ENCODE measurements at places on chromosomes 4 and X. TPM values are rescaled to one million over a fixed set of nuclear protein-coding genes. Genes with fewer than 3 reads are reported as not detected.
A peak's percentile ranks its signal among the peaks of the same experiment; 100 is the strongest.

Gene RTL5
- total RNA-seq = not detected

Gene GPC3
- not detected for total RNA-seq

Gene AREG
- total RNA-seq = 6.4 TPM

Gene SYP
- 0.44 TPM for total RNA-seq

Gene ZFP42
- total RNA-seq = not detected

Gene AMTN
- total RNA-seq = not detected

Gene FGF2
- total RNA-seq = 1.4 TPM

Gene PDZD4
- 0.25 TPM for total RNA-seq

Gene FRG2
- not detected for total RNA-seq

Gene MAGEA2B
- 35.3 TPM for total RNA-seq

Gene DMP1
- total RNA-seq = not detected

Gene BEND2
- not detected for total RNA-seq

Gene CCDC120
- 23.9 TPM for total RNA-seq

Gene DUX4
- total RNA-seq = not detected

Gene MUC7
- total RNA-seq = not detected

Gene GRK4
- total RNA-seq = 4.4 TPM

Gene KLHL13
- not detected for total RNA-seq

- H3K4me1 ChIP-seq = no peaks in the 10 kb centered on the region
- H3K27ac ChIP-seq = no peak overlapping the region
- no peak overlapping the region for H3K4me3 ChIP-seq
- H3K27me3 ChIP-seq = peaks cover 2% of the 10 kb centered on the region
- no peak for DNase-seq
Measured at GRCh38 chr4:16790508-16790907, 107.9 kb downstream of the LDB2 start.

- H3K4me1 ChIP-seq = peaks cover 14% of the 10 kb centered on the region
- no peak for DNase-seq
- no peaks in the 10 kb centered on the region for H3K36me3 ChIP-seq
- H3K4me3 ChIP-seq = no peak overlapping the region
- no peaks in the 10 kb centered on the region for H3K27me3 ChIP-seq
- H3K27ac ChIP-seq = no peak overlapping the region
Measured at GRCh38 chr4:173041482-173041881, 127.1 kb upstream of the GALNT7 start.

DNA sequence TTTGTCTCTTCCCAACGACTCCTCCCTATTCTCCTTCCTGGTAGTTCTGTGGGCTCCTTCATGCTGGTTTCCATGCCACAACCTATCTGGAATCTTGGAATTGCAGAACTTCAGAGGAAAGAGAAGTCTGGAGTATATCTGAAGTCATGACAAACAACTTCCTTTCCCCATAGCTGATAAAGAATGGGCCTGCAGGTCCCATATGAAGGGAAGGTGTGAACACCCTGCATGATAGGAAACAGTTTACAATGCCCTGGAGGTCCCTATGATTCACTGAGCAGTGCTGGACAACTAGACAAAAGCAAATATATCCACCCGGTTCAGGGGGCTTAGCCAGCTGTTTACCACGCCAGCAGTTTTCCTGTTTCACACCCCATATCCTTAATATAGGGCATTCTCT, 19.4 kb downstream of the FAM9C start:
- peaks cover 53% of the 10 kb centered on the region for H3K4me1 ChIP-seq
- H3K27ac ChIP-seq = no peak overlapping the region
- no peak for DNase-seq
- H3K27me3 ChIP-seq = no peaks in the 10 kb centered on the region
- no peak overlapping the region for H3K4me3 ChIP-seq

DNA sequence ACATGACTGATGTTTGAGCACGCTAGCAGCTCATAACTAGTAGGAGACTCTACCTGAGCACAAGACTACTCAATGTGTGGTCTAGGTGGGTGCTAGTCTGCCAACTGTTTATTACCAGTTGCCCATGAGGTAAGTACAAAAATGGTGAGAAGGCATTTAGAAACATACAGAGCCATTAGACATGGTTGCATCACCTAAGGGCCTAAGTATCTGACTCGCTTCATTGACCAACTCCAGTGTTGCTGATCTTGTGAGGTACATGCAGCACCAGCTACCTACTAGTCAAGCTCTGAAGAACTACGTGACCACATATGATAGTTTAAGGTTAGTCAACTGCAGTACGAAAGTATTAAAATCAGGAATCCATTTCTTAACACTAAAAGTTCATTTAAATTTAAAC, 39.9 kb downstream of the APBB2 start:
- H3K27me3 ChIP-seq = no peaks in the 10 kb centered on the region
- H3K4me1 ChIP-seq = peaks cover 24% of the 10 kb centered on the region
- no peak for DNase-seq
- H3K36me3 ChIP-seq = no peaks in the 10 kb centered on the region
- H3K27ac ChIP-seq = no peak overlapping the region
- H3K4me3 ChIP-seq = no peak overlapping the region

DNA sequence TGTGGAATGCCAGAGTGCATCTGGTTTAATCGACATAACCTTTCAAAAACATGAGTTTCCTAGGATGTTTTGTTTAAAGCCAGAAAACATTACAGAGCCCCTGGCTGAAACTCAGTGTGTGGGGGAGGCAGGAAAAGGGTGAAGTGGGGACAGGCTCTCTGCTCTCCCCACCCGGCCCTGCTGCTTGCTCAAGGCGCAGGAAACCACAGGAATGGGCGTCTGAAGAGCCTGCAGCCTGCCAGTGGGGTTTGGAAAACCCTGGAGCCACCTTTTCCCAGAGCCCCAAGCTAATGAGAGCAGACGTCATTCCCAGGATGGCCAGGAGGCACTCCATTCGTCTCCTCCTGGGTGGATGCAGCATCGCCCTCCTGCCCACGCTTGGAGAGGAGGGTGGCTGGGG, 240.6 kb downstream of the AFAP1 start:
- no peak overlapping the region for H3K27ac ChIP-seq
- H3K36me3 ChIP-seq = no peaks in the 10 kb centered on the region
- H3K27me3 ChIP-seq = no peaks in the 10 kb centered on the region
- no peaks in the 10 kb centered on the region for H3K4me1 ChIP-seq

- H3K27me3 ChIP-seq = no peaks in the 10 kb centered on the region
- H3K36me3 ChIP-seq = no peaks in the 10 kb centered on the region
- no peak overlapping the region for H3K27ac ChIP-seq
- H3K4me3 ChIP-seq = no peak overlapping the region
- no peaks in the 10 kb centered on the region for H3K4me1 ChIP-seq
- no peak for DNase-seq
Measured at GRCh38 chrX:124001581-124001980, 40.1 kb downstream of the STAG2 start.

DNA sequence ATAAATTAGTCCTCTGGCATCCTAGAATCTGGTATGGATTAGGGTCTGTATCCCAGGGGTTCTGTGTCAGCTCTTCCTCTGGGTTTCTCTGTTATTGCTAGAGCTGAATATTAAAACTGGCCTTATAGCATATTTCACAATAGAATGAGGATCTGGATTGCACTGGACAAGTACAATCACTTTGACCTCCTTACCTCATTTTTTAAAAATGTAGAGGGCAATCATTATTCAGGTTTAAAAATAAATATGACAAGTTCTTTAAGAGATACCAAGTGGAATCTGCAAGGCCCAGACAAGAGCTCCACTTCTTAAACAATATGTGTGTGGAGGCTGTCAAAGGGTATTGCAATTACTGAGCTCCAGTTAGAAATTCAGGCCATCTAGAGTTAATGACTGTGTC, 1.4 kb downstream of the PALLD start:
- H3K4me1 ChIP-seq = peaks cover 14% of the 10 kb centered on the region
- no peak overlapping the region for H3K4me3 ChIP-seq
- H3K27ac ChIP-seq = no peak overlapping the region
- no peak for DNase-seq

DNA sequence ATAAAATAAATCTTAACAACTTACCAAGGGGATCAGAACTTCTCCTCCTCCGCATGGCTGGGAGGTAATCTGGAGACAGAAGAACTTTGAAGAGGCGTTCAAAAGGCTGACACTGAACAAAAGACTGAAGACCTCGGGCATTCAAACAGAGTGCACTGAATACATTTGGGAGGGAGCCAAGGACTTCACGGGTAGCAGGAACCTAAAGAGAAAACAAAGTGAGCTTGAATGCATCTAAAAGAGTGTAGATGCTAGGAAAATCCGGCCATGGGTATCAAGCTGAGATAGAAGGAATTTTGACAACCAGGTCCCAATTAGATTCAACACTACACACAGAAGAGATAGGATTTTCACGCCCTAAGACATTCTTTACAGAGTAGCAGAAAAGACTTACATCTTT, 69.6 kb downstream of the HUWE1 start:
- no peak for DNase-seq
- no peaks in the 10 kb centered on the region for H3K36me3 ChIP-seq
- H3K27me3 ChIP-seq = no peaks in the 10 kb centered on the region
- no peaks in the 10 kb centered on the region for H3K4me1 ChIP-seq
- no peak overlapping the region for H3K4me3 ChIP-seq

- no peak overlapping the region for H3K27ac ChIP-seq
- H3K4me3 ChIP-seq = peak overlapping the region; percentile 36
- DNase-seq = peak; percentile 52
- H3K36me3 ChIP-seq = no peaks in the 10 kb centered on the region
- H3K4me1 ChIP-seq = peaks cover 16% of the 10 kb centered on the region
Measured at GRCh38 chr4:186078981-186079638, 10.2 kb downstream of the TLR3 start.

- no peak for DNase-seq
- H3K27ac ChIP-seq = no peak overlapping the region
- no peaks in the 10 kb centered on the region for H3K27me3 ChIP-seq
- H3K4me3 ChIP-seq = no peak overlapping the region
- H3K4me1 ChIP-seq = no peaks in the 10 kb centered on the region
- no peaks in the 10 kb centered on the region for H3K36me3 ChIP-seq
Measured at GRCh38 chr4:52376132-52376704, 282.9 kb downstream of the USP46 start.

- no peak overlapping the region for H3K4me3 ChIP-seq
- no peak overlapping the region for H3K27ac ChIP-seq
- H3K4me1 ChIP-seq = no peaks in the 10 kb centered on the region
- no peak for DNase-seq
- no peaks in the 10 kb centered on the region for H3K36me3 ChIP-seq
Measured at GRCh38 chr4:139773560-139774318, 108.1 kb downstream of the MGST2 start.

GRCh38 chr4:153346563-153346962, 2.1 kb downstream of the MND1 start:
- no peak for DNase-seq
- H3K4me3 ChIP-seq = peak overlapping the region; percentile 92
- H3K27me3 ChIP-seq = no peaks in the 10 kb centered on the region

DNA sequence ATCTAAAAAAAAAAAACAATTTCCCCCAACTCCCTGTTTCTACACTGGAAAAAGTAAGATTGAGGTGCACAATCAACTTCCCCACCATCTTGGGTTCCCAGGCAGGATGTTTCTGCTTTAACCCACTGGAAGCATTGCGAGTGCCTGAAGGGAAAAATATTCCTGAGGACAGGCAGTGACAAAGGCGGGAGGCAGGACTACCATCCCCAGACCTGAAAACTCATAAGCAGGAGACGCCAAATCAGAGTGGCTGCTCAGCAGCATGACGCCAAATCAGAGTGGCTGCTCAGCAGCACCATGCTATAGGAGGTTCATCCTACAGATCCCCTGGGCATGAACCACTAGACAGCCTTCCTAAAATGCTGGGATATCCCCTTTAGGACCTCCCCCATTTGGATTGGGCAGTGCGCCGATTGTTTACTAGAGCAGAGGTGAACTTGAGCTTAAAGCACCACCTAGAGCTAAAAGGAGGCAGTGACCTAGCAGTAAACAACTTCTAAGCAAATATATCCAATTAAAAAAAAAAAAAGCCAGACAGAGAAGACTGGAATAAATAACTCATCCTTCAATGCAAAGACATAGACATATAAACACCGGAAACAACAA, 35.0 kb upstream of the GK start:
- no peaks in the 10 kb centered on the region for H3K27me3 ChIP-seq
- H3K4me3 ChIP-seq = no peak overlapping the region
- DNase-seq = no peak

DNA sequence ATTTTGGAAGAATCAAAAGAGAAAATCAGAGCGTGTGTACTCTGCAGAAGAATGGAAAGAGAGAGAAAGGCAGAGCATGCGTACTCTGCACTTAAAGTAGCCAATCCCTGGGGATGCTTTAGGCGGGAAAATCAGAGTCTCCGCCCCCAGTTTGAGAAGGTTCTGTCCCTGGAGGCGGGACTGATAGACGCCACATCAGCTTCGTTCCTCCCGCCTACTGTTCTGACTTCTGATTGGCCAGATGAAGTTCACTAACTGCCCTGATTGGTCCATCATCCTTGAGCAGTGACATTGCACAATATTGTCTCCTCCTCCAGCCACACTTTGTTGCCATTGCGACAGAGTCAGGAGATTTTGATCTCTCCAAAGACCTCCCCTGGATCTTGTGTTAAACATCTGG, 23.8 kb downstream of the SSX1 start:
- H3K4me1 ChIP-seq = no peaks in the 10 kb centered on the region
- no peak overlapping the region for H3K27ac ChIP-seq
- no peak for DNase-seq
- H3K36me3 ChIP-seq = no peaks in the 10 kb centered on the region

DNA sequence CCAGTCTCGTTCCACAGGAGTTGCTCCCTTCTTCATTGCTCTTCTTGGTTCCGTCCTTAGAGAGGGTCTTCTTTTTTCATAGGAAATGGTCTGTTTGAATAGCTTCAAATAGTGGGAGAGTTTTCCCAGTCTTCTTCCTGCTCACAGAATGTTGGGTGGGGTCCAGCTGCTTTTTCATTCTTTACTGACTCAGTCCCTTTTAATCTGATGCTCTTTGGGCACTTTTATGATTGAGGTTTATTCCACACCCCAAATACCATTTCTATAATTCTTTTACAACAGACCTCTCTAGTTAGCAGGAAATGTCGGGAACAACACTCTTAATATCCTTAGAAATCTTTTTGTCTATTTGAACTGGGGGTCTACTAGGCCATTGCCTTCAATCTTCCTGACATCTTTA, 239.5 kb downstream of the PRDM5 start:
- no peak overlapping the region for H3K27ac ChIP-seq
- H3K27me3 ChIP-seq = no peaks in the 10 kb centered on the region
- H3K4me1 ChIP-seq = no peaks in the 10 kb centered on the region
- DNase-seq = no peak

DNA sequence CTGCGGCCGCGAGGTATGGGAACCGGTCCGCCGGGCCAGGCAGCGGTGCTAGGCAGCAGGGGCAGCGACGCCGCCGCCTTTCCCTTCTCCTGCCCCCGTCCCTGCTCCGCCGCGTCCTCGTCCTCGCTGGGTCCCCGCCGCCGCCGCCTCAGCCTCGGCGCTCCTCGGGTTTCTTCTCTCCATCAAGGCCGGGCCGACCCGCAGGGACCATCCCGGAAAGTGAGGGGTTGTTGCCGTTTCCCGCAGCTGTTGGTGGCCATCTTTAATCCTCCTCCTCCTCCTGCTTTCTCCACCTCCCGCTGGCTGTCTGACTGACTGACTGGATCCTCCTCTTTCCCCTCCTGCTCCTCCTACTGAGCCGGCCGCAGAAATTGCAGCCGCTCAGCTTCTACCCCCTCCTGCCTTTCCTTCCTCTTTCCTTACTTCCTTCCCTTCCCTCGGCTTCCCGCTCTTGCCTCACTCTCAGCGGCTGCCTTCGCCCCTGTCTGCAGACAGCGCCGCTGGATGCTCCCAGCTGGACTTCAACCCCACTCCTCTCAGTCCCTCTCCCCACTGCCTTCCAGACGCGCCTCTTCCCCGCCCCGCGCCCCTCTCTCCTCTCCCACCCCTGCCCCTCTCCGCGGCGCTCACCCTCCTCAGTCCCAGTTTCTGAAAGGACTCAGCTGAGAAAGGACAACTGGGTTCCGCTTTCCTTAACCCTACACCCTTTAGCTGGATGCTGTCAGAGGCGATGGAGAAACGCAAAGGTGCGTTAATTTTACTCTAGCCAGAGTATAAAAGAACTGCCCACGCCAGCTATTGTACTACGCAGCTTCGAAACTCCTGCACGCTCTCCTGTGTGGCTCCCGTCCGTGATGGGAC, at the start of gene WDFY3:
TSS of gene WDFY3 (minus strand) at position 309 of the 861 bp plus-strand sequence. CDS start 106,099 bp downstream, outside the sequence.
- H3K36me3 ChIP-seq = no peaks in the 10 kb centered on the region
- no peaks in the 10 kb centered on the region for H3K27me3 ChIP-seq
- peak; percentile 65 for DNase-seq
- peak within 1 kb of the TSS; percentile 72 for H3K4me3 ChIP-seq
